Activated naive CD8-positive, alpha-beta T cell treated with anti-CD3 and anti-CD28 coated beads for 36 hours (primary cell): ENCODE measurements at places on chromosomes 12 and 14. TPM values are rescaled to one million over a fixed set of nuclear protein-coding genes. Genes with fewer than 3 reads are reported as not detected.

DNA sequence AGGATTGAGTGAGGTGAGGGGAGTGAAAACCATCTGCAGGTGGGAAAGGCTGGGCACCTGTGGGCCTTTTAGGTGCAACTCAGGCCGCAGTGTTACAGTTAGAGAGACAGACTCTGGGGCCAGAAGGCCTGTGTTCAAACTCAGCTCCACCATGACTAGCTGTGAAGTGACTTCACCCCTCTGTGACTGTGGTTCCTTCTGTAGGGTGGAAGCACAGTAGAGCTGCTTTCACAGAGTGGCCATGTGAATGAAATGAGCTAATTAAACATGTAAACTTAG is 25.0 kb downstream of the RBM19 start:
- H3K4me3 ChIP-seq = no peak overlapping the region
- no peak for DNase-seq
- peaks cover 26% of the 10 kb centered on the region for H3K36me3 ChIP-seq
- no peaks in the 10 kb centered on the region for H3K4me1 ChIP-seq
- no peak overlapping the region for H3K27ac ChIP-seq

- H3K36me3 ChIP-seq = no peaks in the 10 kb centered on the region
- no peaks in the 10 kb centered on the region for H3K4me1 ChIP-seq
- H3K27me3 ChIP-seq = no peaks in the 10 kb centered on the region
- no peak overlapping the region for H3K27ac ChIP-seq
Measured at GRCh38 chr14:73877790-73878189, 8.9 kb upstream of the ZNF410 start.

GRCh38 chr12:3328571-3328970 is 162.4 kb upstream of the PRMT8 start:
- no peaks in the 10 kb centered on the region for H3K27me3 ChIP-seq
- no peaks in the 10 kb centered on the region for H3K36me3 ChIP-seq
- no peak overlapping the region for H3K4me3 ChIP-seq
- H3K4me1 ChIP-seq = no peaks in the 10 kb centered on the region

GRCh38 chr12:131830914-131831571 is 2.9 kb downstream of the MMP17 start:
- H3K27ac ChIP-seq = no peak overlapping the region
- peak; percentile 27 for DNase-seq
- H3K4me1 ChIP-seq = peaks cover 11% of the 10 kb centered on the region
- no peak overlapping the region for H3K4me3 ChIP-seq
- no peaks in the 10 kb centered on the region for H3K36me3 ChIP-seq
- H3K27me3 ChIP-seq = peaks cover 58% of the 10 kb centered on the region

DNA sequence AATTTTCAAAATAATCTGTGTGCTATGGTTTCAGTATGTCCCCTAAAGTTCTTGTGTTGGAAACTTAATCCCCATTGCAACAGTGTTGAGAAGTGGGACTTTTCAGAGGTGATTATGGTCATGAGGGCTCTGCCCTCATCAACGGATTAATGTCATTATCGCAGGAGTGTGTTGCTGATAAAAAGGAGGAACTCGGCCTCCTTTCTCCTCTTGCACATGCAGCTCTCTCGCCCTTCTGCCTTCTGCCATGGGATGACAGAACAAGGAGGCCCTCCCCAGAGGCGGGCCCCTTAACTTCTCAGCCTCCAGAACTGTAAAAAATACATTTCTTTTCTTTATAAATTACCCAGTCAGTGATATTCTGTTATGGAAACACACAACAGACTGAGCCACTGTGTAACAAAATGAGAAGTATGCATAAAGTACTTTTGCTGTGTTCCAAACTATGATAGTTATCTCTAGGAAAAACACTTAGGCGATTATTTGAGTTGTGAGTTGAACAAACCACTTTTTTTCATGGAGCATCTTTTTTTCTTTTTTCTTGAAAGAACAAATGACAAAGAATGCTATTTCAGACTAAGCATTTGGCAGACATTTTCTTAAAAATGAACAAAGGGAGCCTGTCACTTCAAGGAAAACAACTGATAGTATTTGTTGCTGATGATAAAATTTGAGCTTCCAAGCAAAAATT is 134.8 kb upstream of the FUT8 start:
- H3K4me3 ChIP-seq = no peak overlapping the region
- no peak overlapping the region for H3K27ac ChIP-seq
- no peak for DNase-seq
- H3K27me3 ChIP-seq = no peaks in the 10 kb centered on the region
- H3K36me3 ChIP-seq = no peaks in the 10 kb centered on the region
- peaks cover 21% of the 10 kb centered on the region for H3K4me1 ChIP-seq

The HNF1A gene
- not detected for total RNA-seq
